ENCODE measurements at places on chromosomes 7 and 10.

GRCh38 chr7:76063525-76063924 lies 15.6 kb downstream of the MDH2 start:
- DNase-seq = no peak

DNA sequence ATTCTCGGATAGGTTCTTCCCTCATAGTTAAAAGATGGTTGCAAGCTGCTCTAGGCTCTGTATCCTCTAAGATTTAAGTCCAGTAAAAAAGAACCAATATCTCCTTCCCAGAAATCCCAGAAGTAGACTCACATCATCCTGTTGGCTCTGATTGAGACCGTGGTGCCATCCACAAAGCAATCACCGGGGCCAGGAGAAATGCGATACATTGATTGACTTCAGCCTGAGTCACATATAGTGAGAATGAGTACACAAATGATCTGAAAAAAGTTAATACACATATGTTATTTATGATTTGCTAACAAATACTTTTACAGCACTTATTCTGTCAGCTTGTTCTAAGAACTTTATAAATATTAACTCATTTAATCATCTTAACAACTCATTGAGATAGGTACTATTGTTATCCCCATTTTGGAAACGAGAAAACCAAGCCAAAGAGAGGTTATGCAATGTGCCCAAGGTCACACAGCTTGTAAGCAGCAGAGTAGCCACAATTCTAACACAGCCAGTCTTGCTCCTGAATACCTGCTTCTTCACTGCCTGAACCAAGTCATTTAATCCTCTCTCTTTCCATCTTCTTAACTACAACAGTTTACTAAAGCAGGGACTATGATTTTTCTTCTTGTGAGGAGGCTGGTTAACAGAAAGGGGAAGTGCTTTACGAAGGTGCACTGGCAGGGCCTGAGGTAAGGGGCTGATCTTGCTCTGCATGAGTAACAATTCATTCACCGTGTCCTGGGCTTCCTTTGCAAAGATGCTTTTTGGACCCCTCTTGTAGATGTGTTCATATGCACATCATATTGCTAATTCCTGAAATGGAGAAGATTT lies 177.0 kb downstream of the REEP3 start:
- DNase-seq = no peak

DNA sequence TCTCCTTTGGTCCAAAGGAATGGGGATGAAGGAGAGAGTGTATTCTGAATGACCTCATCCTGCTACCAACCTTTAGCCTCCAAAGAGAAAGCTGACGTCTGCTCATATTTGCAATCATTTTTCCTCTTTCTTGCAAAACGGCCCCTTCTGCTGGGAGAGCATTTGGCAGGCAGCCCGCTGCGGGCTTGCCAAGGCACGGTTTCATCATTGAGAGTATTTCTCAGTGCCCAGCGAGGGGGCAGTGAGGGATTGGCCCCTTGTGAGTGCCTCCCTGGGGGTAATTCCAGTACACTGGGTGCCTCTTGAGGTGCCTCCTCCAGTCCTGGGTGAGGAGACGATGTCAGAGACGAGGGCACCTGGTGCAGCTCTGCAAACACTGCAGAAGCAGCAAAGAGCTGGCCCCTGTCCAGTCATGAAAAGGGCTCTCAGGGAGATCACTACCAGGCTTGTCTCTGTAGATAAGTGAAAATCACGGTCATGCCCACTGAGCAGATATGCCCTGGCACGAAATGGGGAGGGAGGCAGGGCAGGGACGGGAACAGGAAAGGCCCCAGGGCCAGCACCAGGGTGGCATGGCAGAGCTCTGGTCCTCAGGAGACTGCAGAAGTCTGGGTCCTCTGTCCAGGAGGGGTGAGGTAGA lies 48.7 kb upstream of the SHH start:
- DNase-seq = peak; percentile 54

GRCh38 chr10:58638388-58638787 lies 125.7 kb downstream of the BICC1 start:
- DNase-seq = no peak

GRCh38 chr7:47734287-47734948 lies 152.5 kb upstream of the TNS3 start:
- DNase-seq = no peak

GRCh38 chr10:5493691-5494090 lies 5.7 kb downstream of the CALML5 start:
- DNase-seq = no peak

DNA sequence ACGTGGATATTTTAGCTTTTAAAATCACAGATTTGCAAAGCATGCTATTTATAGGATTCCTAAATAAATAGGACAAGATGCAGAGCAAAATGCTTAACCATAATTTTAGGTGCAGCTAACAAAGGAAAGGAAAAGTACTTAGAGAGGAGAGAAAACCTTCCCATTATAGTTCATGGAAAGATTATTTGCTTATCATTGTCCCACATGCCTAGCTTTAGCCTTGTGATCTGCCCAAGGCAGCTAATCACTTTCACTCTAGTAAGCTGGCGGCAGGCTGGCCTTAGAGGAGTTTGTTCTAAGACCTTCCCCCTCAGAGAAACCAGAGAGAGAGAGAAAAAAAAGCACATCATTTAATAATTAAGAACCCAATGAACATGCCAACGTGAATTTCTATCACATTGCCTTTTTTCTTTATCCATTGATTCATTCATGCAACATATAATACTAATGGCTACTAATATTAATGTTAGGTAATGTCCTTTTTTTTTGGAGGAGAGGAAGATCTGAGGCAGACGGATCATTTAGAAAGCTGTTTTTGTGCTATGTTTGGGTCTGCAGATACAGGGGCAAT lies 274.6 kb downstream of the ARL4A start:
- DNase-seq = no peak

DNA sequence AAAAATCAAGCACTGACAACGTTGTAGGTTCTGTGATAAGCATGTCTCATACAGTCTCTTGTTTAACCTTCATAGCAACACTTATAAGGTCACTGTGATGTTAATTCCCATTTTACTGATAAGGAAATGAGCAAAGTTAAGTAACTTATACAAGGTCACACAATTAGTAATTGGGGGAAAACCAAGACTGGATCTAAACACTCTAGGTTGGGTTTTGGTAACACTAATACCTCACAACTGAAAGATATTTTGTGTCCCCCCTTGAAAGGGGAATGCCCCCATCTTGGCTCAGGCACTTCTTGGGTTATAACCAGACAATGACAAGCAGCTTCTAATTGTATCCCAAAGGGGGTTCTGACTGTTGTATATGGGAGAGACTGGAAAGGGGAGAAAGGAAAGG lies 36.0 kb upstream of the ABCB4 start:
- DNase-seq = no peak

DNA sequence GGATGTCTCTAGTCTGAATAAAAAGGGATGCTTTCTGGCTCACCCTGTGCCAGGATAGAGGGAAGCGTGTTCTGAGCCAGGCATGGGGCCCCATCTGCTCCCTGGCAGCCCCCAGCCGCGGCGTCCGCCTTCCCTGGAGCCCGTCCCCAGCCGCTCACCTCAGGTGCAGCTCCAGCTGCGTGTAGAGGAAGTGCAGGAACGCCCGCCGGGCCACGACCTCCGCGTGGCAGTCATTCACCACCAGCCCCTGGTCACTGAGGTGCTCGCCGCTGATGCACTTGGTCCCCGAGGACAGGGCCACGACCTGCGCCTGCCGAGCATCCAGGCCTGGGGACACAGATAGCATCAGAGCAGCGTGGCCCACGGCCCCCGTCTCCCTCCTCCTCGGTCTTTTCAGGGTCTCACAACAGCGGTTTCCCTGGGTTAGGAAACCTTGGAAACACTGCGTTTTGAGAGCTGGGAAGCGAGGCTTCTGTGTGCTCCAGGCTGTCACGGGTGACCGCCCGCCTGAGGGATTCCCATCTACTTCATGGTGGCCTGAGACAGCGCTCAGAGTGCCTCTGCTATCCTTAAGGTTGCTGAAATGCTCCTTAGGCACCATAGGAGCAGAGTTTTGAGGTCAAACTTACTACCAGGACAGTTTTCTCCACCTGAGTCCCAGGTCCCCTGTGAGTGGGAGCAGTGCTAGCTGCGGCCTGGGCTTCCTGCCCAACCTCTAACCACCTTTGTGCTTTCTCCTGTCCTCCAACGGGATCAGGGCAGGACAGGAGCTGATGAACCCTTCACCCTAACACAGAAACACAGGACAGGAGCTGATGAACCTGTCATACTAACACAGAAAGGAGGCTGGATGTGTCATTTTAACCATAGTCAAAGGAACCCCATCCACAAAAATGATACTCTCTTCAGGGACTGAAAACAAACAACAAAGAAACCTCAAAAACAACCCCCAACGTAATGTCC lies 186.1 kb downstream of the WDR37 start:
- no peak for DNase-seq

- no peak for DNase-seq
Measured at GRCh38 chr7:23214938-23215337, 31.6 kb upstream of the GPNMB start.

- no peak for DNase-seq
Measured at GRCh38 chr7:47132471-47132870, 449.4 kb downstream of the TNS3 start.

DNA sequence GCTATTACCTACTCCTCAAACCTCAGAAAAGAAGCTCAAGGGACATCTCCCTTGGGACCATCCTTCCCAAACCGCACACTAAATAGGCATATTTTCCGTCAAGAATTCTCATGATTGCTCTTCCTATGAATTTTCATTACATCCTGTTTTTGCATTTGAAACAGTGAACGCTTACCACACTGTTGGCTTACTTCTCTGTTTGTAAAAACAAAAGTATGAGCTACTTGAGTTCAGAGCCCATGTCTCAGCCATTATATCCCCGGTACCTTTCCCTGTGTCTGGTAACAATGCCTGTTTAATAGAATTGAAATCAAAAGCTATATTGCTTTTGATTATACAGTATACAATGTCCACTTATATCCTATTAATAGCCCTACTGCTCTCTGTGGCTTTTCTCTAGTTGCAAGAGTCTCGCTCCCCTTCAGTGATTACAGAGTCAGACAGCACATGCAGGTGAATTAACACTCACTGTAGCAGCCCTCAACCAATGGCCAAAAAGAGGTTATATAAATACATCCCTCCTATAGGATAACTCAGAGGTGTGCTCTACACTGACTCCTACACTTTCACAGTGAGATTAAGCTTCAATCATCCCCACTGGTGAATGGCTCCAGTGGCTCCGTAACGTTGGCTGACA lies 264.4 kb downstream of the SORCS1 start:
- no peak for DNase-seq

DNA sequence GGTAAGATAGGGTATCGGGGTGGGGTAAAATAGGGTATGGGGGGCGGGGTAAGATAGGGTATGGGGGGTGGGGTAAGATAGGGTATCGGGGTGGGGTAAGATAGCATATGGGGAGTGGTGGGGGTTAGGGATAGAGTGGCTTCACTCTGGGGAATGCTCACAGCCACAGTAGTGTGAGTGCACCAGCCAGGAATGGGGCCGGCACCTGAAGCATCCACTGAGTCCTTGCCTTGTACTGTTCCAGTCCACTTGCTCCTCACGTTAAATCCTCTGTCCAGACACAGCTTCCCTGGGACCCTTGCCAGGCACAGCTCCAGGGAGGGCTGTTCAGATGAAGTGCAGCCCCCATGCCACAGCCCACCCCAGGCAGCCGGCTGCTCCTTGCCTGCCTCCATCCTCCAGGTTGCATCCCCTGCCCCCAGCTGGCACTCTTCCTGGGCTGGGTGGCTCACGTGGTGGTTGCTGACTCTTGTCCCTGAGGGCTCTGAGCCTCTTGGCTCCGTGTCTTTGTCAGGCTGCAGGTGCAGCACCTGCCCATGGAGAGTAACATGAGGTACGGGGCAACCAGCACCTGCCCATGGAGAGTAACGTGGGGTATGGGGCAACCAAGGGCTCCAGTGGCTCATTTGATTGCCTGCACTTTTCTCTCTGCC lies 268.4 kb downstream of the TCERG1L start:
- no peak for DNase-seq

GRCh38 chr10:25842146-25842545 lies 91.9 kb upstream of the MYO3A start:
- DNase-seq = no peak

DNA sequence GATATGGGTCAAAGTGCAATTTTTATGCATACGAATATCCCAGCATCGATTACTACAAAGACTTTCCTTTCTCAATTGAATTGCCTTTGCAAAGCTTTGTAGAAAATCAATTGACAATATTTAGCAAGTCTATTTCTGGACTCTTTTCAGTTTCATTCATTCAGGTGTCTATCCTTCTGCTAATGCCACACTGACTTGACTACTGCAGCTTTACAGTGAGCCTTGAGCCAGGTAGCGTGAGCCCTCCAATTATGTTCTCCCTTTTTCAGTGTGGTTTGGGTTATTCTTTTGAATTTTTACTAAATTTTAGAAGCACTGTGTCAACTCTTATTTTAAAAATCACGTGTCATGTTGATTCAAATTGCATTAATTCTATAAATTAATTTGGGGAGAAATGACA lies 19.5 kb upstream of the AKR1E2 start:
- no peak for DNase-seq

DNA sequence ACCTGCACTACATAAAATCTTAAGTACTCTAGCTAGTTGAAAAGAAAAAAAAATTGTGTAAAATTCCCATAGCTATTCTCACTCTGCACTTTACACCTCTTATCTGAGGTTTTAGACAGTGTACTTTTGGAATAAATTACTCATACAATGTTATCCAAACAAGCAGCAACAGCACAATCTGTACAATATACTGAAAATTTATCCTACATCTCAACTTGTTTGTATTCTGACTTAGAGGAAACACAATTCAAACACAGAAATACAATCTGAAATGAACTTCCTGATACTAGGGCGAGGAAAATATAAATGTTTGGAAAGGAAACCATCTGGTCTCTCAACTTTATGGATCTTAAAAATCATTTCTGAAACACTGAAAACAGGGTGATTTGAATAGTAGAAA lies 381.7 kb downstream of the THSD7A start:
- peak; percentile 41 for DNase-seq

- DNase-seq = no peak
Measured at GRCh38 chr10:6154566-6154965, 48.2 kb upstream of the PFKFB3 start.

- no peak for DNase-seq
Measured at GRCh38 chr7:43463401-43463980, 119.4 kb upstream of the STK17A start.

DNA sequence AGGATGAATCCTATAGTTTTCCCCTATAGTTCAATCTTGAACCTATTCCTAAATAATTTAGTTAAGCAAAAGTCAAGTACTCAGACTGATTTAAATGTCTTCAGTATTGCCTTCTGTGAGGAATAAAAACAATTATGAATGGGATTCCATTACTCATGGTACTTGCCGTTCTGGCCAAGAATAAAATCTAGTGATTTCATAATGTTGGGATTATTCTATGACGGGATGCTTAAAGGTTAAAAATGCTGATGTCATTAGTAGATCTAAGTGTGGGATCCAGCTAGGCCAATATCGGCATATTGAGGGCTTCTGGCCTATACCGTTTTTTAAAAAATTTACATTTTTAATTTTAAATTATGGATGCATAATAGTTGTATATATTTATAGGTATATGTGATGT lies 5.3 kb downstream of the BPGM start:
- no peak for DNase-seq

DNA sequence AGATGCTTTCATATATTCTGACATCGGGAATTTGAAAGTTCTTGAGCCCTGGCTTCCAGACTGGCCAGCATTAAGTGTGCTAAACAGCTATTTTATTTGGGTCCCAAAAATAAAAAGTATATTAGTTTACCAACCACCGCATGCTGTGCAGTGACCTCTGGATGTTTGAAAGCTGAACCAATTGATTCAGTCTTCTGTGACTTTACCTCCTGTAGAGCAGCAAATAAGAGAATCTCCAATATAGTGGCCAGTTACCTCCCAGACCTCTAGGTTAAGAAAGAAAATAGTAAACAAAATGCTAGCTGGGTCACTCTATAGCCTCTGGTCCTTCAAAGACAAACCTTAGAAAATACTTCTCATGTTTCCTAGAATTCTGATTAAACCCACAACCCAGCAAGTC lies 424.6 kb upstream of the NFE2L3 start:
- no peak for DNase-seq
